ENCODE measurements at places on chromosomes 5 and 9.

DNA sequence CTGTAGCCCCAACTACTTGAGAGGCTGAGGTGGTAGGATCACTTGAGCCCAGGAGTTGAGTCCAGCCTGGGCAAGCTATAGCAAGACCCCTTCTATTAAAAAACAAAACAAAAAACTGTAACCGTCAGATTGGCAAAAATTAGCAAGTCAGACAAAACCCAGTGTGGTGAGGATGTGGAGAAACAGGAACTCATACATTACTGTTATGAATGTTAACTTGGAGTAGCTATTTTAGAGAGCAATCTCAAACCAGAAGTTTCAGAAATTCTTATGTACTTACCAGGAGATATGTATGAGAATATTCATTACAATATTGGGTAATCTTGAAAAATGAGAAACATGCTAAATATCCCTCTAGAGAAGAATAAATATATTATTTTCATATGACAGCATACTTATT, 120.3 kb downstream of the INVS start:
- DNase-seq: no peak

DNA sequence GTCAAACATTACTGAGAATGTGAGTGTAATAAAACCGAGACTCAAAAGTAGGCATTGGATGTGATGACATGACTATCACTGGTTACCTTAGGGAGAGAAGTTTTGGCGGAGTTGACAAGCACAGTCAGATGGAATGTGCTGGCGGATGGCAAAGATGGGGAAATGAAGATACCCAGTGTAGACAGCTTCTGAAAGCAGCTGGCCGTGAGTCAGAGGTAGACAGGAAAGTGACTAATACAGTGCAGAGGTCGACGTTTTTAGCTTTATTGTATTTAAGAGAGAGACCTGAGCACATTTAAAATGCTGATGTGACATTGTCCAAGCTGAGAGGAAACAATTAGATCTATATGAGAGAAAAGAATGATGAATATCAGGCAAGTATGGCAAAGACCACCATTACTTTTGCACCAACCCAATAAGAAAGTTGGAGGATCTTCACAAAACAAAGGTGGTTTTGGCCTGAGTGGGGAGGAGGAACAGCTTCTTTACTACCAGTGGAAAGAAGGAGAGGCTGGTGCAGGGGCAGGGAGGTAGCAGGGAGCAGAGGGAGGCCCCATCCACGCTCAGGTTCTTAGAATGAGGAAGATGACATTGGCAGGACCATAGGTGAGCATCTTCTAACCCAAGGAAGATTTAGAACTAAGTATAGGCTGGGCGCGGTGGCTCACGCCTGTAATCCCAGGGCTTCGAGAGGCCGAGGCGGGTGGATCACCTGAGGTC, 36.7 kb upstream of the KCNIP1 start:
- no peak for DNase-seq

- DNase-seq: no peak
Observed at GRCh38 chr9:77752554-77752953, 104.4 kb upstream of the GNA14 start.

GRCh38 chr9:121596515-121596914, 54.9 kb upstream of the DAB2IP start:
- no peak for DNase-seq

- no peak for DNase-seq
Observed at GRCh38 chr9:120846251-120846889, 3.6 kb upstream of the PSMD5 start.

GRCh38 chr5:168747987-168748777, 169.0 kb upstream of the PANK3 start:
- DNase-seq: peak; percentile 5

- DNase-seq: no peak
Observed at GRCh38 chr5:75672616-75673015, 44.6 kb downstream of the POC5 start.

DNA sequence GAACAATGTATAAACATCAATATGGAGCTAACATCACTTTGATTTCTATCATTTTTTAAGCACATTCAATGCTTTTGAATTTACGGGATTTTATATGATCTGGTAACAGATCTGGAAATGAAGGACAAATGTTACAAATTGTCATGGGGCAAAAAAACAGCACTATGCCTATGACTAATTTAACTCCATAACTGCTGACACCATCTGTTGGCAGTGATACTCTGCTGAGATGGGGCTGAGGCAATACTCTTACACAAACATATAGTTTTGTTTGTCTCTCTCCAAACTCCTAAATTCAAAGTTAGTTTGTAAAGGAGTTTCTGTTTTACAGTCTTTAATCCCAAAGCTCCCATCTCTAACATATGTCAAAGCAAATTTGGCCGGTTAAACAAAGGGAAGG, 132.5 kb upstream of the FER start:
- DNase-seq: no peak

DNA sequence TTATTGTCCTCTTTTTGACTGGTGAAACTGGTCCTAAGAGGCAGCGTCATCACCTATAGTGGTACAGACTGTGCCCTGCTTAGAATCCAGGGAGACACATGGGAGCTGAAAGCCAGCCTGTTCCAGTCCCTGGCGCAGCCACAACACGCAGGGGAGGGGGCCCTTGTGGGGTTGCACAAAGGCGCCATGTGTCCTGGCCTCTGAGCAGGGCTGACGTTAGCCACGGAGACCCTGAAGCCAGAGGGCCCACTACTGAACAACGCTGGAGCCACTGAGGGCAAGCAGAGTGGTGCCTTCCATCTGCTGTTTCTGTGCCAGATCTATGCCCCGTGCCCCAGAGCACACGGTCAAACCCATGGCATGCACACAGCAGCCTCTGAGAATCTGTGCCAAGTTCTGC, 147.3 kb downstream of the ACTL7B start:
- no peak for DNase-seq

GRCh38 chr5:61767231-61768080, 435.4 kb downstream of the ZSWIM6 start:
- DNase-seq: no peak
